ENCODE measurements at places on chromosomes 4 and X. TPM values are rescaled to one million over a fixed set of nuclear protein-coding genes. Genes with fewer than 3 reads are reported as not detected.

DNA sequence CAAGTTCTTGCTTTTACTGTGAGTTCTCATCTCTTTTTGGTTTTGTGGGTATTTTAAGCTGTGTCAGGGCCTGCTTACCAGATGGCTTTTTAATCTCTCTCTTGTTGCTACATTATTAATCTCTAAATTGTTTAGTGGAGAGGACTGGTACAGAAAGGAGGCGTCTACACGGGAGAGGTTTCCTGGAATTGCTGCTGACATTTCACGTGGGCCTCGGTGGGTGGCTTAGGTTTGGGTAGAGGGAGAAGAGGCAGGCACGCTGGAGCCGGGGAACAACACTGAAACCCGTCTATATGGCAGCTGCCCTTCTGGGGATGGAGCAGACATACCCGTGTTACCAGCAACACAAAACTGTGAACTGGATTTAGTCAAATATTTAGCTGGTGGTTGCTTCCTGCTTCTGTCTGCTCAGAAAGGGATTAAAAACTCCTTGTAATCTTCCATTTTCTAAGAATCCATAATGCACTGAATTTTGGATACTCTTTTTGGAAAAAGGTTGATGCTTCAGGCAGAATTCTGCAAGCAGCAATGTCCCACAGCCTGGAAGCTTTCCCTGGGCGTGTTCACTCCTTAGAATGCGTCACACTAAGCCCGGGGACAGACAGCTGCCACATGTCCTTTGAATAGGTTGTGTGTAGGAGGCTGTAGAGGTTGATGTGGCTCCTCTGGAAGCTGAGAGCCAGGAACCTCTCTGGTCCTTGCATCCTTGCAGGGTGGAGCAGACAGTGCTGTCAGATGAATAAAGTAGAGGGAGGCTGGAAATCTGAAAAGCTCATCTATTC, 199.8 kb upstream of the GATB start:
- DNase-seq, result no peak

- DNase-seq, result no peak
Observed at GRCh38 chr4:5798946-5799345, 87.9 kb downstream of the EVC start.

Gene ASB12
- total RNA-seq, result not detected

DNA sequence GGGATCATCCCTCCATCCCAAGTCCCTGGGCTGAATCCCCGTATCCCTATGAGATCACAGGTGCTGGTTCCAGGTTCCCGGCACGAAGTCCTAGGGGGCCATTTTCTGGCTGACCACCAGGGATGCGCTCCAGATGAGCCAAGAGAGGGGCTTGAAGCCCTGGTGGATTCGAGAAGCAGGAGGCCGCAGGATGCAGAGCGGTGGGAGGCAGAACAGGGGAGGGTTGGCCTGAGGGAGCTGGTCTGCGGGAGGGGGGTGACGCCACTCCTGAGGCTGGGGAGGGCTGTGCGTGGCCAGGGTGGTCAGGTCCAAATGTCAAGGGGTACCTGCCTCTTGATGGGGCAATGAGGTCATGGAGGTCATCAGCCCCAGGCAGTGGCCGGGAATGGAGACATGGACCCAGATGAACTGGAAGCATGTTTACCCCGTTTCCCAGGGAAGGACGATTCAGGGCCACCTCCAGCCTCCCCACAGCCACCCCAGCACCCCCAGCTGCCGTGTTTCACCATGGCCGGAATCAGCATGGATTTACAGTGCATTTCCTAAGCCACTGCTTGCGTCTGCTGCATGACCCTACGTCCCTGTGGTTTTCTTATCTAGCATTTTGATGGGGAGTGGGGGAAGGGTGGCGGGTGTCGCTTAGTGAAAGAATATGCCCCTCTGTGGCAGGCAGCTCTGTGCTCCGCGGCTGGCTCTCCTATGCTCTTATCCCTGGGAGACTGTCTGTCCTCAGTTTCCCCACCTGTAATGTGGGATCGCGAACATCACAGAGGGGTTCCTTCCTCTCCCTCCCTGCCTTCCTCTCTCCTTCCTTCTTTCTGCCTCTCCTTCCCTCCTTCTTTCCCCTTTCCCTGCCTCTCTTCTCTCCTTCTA, 17.0 kb upstream of the HTRA3 start:
- DNase-seq, result no peak

- no peak for DNase-seq
Observed at GRCh38 chr4:82138374-82138773, 235.4 kb downstream of the HNRNPD start.

Data from CD8-positive, alpha-beta memory T cell (primary cell).